NCI-H2171 (cell line): ENCODE measurements at places on chromosomes 16 and 17.

DNA sequence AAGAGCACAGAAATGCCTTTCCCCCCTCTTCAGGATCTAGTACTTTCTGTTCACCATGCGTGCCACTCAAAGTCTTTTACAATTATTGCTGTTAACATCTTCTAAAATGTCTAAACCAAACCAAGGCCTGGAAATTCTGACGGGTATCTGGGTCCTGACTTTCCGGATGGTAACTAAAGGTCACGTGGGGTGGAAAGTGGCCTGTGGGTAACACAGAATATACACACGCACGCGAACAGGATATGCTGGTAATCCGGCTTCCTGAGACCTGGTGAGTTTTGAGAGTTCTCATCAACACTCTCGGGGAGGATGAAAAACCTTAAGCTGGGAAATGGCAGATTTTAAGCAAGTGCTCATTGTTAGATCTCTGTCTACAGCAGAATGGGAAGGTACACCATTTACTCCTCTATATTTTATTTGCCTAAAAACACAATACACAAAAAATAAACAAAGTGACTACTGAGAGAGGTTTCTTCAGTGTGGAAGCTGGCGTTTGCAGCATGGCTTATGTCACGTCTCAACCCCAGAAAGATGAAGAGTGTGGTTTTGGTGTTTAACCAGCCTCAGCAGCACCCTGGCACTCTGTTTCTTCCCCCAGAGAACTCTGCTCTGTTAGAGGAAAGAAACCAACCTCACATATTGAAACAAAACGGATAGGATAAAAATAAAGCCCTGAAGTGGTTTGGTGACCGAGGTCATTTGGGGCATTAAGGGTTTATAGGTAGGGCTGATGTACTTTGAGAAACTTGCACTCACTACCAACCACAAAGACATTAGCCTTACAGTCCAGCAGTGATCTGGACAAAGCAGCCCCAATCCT is 37.3 kb downstream of the SMG6 start:
- no peak for DNase-seq

GRCh38 chr16:22859925-22860324 is 46.0 kb downstream of the HS3ST2 start:
- no peak for DNase-seq

DNA sequence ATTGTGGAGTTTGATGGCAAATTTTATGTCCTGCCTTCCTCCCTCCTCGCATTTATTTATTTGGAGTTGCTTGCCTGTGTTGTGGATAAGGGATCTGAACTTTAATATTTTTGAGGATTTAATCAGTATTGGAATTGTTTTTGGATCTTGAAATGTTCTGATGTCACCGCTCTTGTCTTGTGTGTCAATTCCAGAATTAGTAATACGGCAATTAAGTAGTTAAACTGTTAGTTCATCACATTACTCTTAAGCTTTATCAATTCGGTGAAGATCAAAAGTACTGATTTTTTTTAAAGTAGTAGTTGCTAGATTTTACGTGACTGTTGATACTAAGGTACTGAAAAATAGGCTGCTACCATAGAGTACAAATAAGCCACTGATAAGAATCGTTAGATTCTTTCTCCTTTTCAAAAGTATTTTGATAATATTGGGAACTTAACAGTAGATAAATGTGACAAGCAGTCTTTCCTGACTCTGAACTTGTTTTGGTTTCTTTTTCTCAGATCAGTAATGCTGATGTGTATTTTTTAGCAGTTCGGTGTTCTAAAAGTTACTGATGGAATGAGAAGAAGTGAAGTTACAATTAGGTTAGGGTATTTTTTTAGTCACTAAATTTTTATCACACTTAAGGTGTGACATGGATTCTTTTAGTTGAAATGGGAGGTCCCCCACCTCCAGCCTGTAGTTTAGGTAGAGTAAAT is 2.0 kb downstream of the RBBP6 start:
- no peak for DNase-seq

DNA sequence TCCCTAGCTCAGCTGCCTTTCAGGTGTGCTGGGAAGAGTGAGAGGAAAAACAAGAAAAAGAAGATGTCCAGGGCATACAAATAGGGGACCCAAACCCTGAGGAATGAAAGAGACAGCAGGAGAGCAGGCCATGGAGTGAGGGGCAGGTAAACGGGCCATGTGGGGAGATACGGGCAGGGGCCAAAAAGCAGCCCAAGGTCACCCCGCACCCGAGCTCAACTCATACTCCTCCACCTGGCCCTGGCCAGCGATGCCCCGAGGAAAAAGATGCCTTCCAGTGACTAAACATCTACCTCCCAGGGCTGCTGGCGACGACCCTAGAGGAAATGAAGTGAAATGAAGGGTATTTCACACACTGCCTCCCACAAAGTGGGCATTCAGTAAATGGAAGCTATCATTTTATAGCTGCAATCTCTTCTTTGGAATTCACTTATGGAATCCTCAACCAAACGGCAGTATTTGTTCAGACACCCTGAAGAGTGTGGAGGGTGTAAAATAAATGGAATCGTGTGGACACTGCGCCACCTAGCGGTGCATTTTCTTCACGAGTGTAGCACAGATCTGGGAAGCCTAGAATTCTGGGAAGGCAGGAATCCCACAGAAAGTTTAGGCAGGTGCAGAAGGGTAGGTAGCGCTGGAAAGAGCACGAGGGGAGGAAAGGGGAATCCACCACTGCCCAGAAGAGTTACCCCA is 14.9 kb downstream of the ELAC2 start:
- peak; percentile 54 for DNase-seq

GRCh38 chr16:70594569-70594968 is 51.8 kb upstream of the IL34 start:
- DNase-seq: no peak

DNA sequence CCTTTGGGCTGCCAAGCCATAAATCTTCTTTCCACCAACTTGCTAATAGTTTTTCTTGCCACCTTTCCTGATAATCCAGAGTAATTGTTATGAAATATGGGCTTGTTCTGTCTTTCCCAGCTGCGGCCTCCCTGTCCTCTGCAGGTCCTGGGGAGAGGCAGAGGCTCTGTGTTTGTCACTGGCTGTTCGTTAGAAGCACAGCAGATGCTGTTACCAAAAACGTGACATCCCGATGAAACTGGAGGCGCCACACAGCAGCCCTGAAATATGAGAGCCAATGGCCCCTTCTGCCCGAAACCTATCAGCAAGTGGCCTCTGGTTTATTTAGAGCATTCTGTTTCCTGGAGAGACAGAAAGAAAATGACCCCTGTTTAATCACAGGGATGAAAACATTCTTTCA is 115.1 kb upstream of the ANKFN1 start:
- peak; percentile 80 for DNase-seq

GRCh38 chr16:7140899-7141298 is 191.7 kb upstream of the RBFOX1 start:
- DNase-seq: no peak

- no peak for DNase-seq
These were observed 31.0 kb downstream of the VPS53 start for GRCh38 chr17:683499-684254.

DNA sequence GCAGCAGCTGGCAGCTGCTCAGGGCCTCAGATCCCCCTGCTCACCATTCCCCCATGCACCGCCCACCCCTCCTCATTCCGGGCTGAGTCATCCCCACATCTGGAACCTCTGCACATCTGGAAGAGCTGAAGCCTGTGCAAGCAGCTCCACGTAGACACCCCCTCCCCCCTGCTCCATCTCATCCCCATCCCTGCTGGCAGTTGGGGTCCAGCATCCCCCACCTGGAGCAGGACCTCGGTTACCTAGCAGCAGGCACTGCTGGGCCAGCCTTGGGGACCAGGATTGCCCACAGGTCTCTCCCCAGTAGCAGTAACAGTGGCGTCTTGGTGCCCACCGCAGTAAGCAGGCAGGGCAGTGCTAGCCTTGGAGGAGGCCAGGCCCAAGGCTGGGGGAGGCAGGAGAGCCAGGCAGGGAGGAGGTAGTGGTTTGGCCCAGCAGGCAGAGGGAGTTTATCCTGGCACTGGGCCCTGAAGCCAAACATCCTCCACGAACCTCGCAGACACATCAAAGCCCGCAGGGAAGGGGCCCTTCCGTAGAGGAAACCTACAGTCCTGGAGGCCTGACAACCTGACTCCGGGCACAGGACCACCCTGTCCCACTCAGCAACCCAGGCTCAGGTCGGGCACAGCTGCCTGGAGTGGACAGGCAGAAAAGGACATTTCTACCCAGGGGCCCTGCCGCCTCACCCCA is 7.7 kb upstream of the TMEM92 start:
- no peak for DNase-seq

GRCh38 chr16:23374721-23375510 is 72.8 kb downstream of the SCNN1B start:
- no peak for DNase-seq

- no peak for DNase-seq
These were observed 68.0 kb upstream of the MRTFB start for GRCh38 chr16:14003074-14003570.

DNA sequence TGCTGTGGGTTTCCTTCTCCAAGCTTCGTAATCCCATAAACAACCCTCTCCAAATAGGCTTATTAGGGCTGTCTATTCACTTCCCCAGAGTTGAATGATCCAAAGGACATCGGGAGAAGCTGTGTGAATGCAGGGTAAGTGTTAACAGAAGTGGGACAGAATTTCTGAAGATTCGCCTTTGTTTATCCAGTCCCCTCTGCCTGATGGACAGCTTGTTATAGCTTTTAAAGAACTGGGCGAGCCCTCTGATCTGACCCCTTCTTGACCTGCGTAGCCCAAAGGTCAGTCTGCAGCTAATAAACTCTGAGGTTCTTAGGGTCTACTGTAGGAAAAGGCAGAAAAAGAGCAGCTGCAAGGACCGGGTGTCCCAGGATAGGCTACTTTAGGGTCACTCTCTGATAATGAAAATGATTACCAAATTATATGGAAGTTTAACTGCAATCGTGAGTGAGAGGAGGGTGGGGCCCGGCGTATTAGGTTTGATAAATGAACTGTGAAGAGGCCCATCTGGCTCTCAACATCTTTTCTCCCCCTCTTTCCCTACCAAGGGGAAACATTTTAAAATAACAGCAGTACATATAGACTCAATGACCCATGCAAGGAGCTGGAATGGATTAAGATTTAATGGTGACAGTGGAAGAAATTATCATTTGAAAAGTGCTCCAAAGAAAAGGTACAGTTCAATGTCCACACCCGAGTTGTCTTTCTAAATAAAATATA is 233.4 kb downstream of the FTO start:
- DNase-seq: peak; percentile 42

DNA sequence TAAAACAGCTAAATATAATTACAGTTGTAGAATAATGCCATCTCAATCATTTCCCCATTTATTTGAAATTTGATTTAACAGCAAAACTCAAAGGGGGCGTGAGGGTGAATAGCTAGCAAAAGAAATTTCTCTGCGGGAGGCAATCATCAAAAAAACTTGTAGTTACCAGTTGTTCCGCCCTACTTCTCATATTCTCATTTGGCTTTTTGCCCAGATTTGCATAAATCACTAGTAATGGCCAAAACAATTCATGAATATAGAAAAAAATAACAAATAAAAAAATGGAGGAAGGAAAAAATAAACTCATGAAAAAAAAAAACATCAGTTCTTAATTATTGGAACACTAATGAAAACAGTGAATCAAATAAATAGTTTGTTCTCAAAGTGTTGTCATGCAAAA is 722.6 kb upstream of the KIF2B start:
- no peak for DNase-seq

GRCh38 chr17:40452921-40453378 is 9.7 kb downstream of the IGFBP4 start:
- DNase-seq: no peak

DNA sequence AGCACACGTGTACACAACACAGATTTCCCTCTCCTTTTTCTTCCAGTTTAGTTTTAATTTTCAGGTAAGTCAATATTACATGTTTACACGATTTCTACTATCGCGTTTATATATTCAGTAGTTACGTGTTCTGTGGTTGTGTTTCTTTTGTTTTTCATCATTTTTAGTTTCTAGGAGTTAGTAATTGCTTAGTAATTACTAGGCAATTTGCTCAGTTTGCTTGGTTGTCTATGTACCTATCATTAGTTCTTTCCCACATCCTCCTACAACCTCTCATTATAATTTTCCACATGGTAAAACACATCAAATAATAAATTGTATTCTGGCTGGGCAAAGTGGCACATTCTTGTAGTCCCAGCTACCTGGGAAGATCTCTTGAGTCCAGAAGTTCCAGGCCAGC is 24.6 kb upstream of the GUCY2D start:
- no peak for DNase-seq

DNA sequence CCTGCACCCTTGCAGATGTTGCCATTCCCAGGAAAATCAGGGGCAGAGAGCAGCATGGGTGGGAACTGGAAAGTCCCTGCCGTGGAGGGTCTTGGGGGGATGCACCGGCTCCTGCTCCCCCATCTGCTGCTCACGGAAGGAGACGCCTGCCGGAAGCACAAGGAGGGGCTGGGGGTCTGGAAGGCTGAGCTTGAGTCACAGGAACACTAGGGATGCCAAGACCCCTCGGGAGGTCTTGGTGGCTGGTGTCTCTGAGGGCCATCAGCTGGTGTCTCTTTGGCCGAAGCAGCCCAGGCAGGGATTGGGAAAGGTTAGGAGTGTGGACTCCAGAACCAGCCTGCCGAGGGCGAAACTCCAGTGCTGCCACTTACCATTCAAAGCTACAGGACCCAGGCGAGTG is 29.4 kb upstream of the GNA13 start:
- DNase-seq: no peak

- peak; percentile 49 for DNase-seq
These were observed 4.6 kb upstream of the TAF15 start for GRCh38 chr17:35804658-35805192.

- DNase-seq: peak; percentile 43
These were observed at the start of gene ALDH3A1 for GRCh38 chr17:19747829-19748806. Gene ALDH3A1, minus strand, starts transcription at chr17:19748298. Its CDS starts 3,169 bp downstream, at chr17:19745129.

- DNase-seq: no peak
These were observed 26.1 kb upstream of the FASN start for GRCh38 chr17:82124101-82124500.

DNA sequence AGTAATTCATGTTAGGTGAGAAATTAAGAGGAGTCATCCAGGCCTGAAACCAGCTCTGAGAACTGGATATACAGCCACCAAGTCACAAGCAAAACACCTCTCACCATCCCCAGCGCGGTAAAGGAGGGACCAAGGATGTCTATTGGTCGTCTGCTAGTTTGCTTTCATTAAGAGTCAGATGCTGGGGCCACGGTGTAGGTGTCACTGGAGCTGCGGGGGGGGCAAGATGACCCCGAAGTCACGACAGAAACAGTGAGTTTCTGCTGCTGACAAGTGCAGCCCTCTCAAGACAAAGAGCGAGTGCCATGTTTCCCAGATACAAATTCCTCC is 790 bp downstream of the NCBP3 start:
- no peak for DNase-seq

DNA sequence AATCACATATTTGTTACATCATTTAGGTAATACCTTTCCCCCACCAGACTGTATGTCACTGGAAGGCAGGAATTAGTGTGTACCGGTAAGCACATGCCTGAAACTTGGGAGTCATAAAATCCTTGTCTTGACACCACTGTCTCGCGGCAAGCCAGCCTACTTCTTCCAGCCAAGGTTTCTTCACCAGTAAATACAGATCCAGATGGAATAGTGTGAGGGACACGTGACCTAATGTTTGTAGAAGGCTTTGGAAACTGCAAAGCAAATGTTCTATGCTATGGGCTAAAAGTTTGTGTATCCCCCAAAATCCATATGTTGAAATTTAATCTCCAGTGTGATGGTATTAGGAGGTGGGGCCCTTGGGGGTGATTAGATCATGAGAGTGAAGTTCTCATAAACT is 126.1 kb downstream of the HS3ST4 start:
- no peak for DNase-seq
